Naive B cell (primary cell): ENCODE measurements at places on chromosomes 3 and 15.
A peak's percentile ranks its signal among the peaks of the same experiment; 100 is the strongest.

- H3K27ac ChIP-seq: no peak overlapping the region
- peaks cover 7% of the 10 kb centered on the region for H3K4me1 ChIP-seq
- DNase-seq: no peak
- H3K27me3 ChIP-seq: no peaks in the 10 kb centered on the region
- H3K4me3 ChIP-seq: no peak overlapping the region
- H3K36me3 ChIP-seq: peaks cover 4% of the 10 kb centered on the region
Measured at GRCh38 chr15:97993310-97993738, 32.8 kb downstream of the ARRDC4 start.

DNA sequence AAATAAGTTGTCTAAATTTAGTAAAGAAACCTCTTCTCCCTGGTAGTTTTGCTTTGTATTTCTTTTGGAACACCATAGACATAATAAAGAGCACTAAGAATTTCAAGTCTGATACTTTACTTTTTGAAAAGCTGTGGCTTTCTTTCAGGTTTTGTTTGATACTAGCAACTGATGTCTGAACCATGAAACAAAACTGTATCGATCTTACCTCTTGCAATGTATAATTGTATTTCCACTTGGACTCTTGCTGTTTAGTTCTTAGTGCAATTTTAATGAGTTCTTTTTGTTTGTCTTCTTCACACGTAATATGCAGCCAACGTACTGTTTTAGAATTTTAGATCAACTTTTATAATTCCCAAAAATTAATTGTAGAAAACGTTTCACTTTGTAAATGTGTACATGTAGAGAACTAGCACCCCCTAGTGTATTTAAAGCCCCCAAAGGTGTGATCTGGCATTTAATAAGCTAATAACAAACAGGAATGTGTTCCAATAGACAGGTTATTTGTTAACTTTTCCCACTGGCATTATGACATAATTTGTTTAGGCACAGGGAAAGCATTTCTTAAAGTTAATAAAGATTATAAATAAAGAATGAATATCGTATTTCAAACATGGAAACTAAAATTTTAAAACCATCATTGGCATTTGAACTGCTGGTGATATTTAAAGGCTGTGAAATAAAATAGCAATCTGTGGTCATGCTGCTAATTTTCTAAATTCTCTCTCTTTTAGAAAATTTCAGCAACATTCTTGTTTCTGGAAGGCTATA, 289.1 kb upstream of the DNAJC19 start:
- H3K27me3 ChIP-seq: peaks cover 20% of the 10 kb centered on the region
- no peaks in the 10 kb centered on the region for H3K36me3 ChIP-seq
- no peak overlapping the region for H3K27ac ChIP-seq
- no peak overlapping the region for H3K4me3 ChIP-seq
- no peaks in the 10 kb centered on the region for H3K4me1 ChIP-seq

DNA sequence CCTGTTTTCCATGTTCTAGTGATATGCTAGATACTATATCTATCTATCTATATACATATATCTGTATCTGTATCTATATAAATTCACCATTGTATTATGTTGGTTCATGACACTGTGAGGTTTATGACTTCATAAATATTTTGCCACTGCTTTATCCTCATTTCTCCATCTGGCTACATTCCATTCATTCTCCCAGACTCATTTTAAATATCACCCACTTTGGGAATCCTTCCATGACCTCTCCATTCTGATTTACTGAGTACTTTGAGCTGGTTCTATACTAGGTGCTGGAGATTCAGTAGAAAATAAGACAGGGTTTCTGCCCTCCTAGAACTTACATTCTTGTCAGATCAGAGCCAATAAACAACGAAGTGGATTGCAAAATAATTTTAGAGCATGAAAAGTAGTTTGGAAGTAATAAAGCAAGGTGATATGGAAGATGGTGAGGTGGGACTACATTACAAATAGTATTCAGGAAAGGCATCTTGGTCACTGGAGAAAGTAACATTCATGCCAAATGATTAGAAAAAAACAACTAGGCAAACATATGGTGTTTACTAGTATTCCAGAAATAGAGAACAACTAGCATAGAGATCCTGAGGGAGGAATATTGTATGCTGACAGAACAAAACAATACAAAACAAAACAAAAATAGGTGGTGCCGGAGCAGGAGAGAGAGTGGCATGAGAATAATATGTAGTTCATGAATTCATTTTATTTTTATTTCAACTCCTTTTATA, 11.6 kb upstream of the PLSCR4 start:
- DNase-seq: no peak
- H3K4me3 ChIP-seq: no peak overlapping the region
- no peak overlapping the region for H3K27ac ChIP-seq
- no peaks in the 10 kb centered on the region for H3K4me1 ChIP-seq

- DNase-seq: no peak
- peak overlapping the region; percentile 70 for H3K27ac ChIP-seq
- H3K4me3 ChIP-seq: no peak overlapping the region
- H3K4me1 ChIP-seq: peaks cover 83% of the 10 kb centered on the region
- no peaks in the 10 kb centered on the region for H3K27me3 ChIP-seq
Measured at GRCh38 chr3:177146646-177147045, 50.6 kb downstream of the TBL1XR1 start.

DNA sequence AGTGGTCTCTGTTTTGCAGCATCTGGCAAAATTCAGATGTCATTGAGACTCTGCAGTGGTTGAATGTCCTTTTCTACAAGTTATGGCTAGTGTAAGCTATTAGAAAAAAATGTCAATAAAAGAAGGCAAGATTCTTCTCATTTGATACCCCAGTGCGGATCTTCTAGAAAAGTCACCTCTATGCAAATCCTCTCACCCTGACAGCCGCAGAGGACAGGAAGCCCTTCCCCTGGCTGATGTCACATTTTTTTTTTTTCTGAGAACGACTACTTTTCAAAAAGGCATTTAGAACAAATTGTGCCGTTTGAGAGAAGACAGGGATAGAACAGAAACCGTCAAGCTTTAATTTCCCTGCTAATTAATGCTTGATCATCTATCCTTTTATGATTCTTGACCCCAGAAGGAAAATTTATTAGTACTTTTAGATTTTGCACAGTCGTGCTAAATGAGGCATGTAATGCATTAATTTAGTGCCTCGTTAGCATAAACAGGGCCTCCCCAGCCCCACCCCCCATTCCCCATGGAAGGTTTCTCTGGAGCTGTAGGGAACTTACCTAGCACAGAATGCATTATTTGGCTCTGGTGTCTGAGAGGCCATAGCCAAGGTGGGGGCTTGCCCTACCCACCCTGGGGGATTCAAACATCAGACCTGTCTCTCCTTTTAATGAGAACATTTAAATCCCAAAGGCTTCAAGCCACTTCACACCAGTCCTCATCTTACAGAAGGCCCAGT, 183.8 kb downstream of the OPA1 start:
- no peak overlapping the region for H3K27ac ChIP-seq
- H3K4me3 ChIP-seq: no peak overlapping the region
- peak; percentile 13 for DNase-seq
- peaks cover 4% of the 10 kb centered on the region for H3K36me3 ChIP-seq
- peaks cover 7% of the 10 kb centered on the region for H3K4me1 ChIP-seq

DNA sequence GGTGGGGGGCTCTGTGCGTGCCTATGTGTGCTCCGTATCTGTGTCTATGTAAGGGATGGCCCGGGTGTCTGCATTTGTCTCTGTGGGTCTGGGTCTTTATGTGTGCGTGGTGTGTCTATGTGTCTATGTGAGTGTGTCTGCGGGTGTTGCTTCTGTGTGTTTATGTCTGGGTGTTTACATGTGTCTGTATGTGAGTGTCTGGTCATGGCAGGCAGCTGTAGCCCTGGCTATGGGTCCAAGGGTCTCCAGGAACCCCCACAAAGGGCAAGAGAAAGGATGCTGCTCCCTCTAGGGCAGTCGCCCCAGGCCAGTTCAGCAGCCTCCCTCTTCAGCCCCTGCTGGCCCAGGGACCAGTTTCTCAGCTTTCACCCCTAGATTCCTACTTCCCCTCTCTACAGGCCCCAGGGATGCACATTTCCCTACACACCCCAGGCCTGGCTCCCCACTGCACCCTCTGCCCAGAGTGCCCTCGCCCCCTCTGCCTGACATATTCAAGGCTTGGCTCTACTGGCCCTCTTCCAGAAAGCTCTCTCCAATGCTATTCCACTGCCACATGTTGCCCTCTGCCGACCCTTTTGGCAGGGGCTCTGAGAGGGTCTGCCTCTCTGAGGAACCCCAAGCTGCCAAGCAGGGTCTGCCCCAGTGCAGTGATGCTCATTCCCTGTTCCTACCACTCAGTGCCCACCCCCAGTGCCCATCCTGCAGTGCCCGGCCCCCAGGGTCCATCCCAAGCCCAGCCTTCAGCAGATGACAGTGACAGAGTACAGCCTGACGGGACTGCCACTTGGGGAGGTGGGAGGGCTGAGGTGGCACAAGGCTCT, 1.0 kb upstream of the MYL3 start:
- H3K36me3 ChIP-seq: no peaks in the 10 kb centered on the region
- H3K27me3 ChIP-seq: peaks cover 5% of the 10 kb centered on the region
- no peak overlapping the region for H3K27ac ChIP-seq

- H3K36me3 ChIP-seq: no peaks in the 10 kb centered on the region
- H3K4me3 ChIP-seq: no peak overlapping the region
- no peaks in the 10 kb centered on the region for H3K4me1 ChIP-seq
- H3K27ac ChIP-seq: no peak overlapping the region
- DNase-seq: no peak
Measured at GRCh38 chr15:94131875-94132274, 99.5 kb upstream of the MCTP2 start.

GRCh38 chr3:55746808-55747413, 259.8 kb upstream of the WNT5A start:
- H3K36me3 ChIP-seq: no peaks in the 10 kb centered on the region
- no peak overlapping the region for H3K4me3 ChIP-seq
- H3K27ac ChIP-seq: no peak overlapping the region
- H3K4me1 ChIP-seq: no peaks in the 10 kb centered on the region
- no peaks in the 10 kb centered on the region for H3K27me3 ChIP-seq

DNA sequence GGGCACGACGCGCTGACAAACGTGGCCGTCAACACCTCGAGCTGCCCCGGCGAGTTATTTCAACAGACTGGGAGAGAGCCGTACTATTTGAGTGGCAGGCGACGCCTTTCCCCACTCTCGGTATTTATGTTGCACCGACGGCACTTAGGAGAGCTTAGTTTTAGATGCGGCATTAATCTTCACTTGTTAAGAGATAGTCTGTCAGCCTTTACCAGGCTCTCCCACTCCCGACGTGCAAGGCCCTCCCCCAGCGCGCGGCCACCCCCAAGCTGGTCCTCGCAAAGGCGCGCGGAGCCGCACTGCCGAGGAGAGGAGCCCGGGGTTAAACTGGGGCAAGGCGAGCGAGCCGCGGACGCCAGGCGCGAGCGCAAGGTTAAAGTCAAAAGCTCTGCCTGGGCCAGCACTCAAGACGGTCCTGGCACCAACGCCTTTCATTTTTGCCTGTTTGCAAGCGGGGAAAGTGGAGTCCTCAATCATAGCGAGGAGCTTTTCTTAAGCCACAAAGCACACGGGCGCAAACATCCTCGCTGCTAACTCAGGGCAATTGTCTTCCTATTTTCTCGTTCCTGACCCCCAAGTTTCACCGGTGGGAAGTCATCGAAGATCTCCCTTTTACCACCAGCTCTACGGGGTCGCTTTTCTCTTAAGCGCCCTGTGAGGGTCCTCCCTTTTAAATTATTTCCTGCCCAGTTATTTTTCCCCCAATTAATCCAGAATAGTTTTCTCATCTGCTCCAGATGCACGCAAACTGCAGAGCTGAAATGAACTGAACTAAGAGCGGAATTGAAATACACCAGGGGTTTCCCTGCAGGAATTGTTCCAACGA, 86.6 kb downstream of the NR2F2 start:
- no peaks in the 10 kb centered on the region for H3K4me1 ChIP-seq
- no peak overlapping the region for H3K27ac ChIP-seq
- no peak overlapping the region for H3K4me3 ChIP-seq
- no peak for DNase-seq
- peaks cover 78% of the 10 kb centered on the region for H3K27me3 ChIP-seq

DNA sequence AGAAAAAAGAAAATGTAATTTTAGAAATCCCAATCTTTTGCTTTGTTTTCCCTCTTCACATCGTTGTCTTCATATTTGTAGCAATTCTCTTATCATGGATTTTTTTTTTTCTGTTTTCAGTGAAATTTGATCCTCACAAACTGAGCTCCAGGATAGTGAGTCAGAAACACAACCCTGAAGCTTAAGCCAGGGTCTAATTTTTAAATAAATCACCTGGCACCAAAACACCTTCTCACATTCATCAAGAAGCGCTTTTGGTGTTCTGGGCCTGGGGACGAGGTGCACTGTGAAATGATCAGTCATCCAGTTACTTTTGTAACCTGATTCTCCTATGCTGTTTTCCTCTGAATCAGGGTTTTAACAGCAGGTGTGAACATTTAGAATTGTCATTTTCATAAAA, 87.7 kb downstream of the REC114 start:
- no peak for DNase-seq
- no peaks in the 10 kb centered on the region for H3K36me3 ChIP-seq
- peaks cover 18% of the 10 kb centered on the region for H3K27me3 ChIP-seq
- no peaks in the 10 kb centered on the region for H3K4me1 ChIP-seq

DNA sequence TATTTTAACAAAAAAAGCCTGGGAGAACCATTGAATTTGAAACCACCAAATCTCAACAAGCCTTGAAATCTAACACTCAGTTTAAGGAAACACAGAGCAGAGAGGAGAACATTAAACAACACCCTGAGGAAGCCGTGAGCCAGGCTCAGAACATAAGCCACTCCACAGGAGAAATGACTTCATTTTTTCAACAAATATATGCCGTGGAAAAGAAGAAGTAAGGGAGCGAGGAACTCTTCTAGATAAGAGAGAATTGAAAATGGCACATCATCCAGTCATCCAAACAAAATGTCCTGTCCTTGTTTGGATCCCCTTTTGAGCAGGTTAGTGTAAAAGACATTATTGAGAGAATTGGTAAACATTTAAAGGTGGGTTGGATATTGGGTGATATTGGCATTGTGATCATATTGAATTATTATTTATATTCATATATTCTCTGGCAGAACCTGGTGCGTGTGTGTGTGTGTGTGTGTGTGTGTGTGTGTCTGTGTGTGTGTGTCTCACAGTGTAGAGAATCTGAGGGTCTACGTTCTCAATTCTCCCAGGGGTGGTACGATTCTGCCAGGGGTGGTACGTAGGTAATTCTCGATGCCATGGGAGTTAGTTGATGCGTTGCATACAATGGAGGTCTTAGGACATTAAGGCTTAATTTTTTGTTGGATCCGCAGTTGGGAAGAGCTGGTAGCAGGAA, 94.4 kb downstream of the ST6GAL1 start:
- no peak for DNase-seq
- no peaks in the 10 kb centered on the region for H3K27me3 ChIP-seq
- H3K27ac ChIP-seq: peak overlapping the region; percentile 96
- H3K4me3 ChIP-seq: peak overlapping the region; percentile 94
- peaks cover 16% of the 10 kb centered on the region for H3K36me3 ChIP-seq
